ENCODE measurements at places on chromosomes 11 and 22.

GRCh38 chr22:37509059-37509860 lies 10.0 kb downstream of the CARD10 start:
- no peak for DNase-seq

GRCh38 chr11:4862447-4863236 lies 13.6 kb upstream of the OR51S1 start:
- no peak for DNase-seq

GRCh38 chr11:104422324-104422944 lies 258.5 kb upstream of the PDGFD start:
- DNase-seq = no peak

GRCh38 chr11:48109046-48109666 lies 107.5 kb upstream of the OR4B1 start:
- no peak for DNase-seq

DNA sequence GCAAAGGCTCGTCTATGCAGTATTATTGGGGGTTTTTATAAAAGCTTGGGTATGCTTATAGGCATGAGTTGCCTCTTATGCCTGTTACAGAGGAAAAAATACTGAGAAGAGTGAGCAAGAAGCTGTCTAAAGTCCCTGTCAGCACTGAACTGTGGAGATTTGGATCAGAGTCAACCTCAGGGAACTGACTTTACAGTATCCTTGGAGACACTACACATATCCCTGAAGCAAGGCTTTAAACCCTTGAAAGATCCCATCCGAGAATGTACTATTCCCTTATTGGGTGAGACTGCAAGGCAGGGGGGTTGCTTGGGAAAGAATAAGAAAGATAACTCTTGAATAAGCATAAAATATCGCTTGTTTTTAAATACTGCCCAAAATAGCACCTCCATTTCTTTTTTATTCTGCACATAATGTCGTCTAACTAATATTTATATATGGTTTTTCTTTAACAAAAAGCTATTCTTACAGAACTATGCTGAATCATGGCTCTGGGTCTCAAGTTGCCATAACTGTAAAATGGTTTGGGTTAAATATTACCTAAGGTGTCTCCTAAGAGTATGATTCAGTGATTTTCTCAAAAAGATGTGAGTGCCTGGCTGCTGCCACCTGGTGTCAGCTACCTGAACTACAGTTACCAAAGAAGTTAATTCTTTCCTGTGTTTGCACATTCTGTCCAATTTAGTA lies 1062.8 kb downstream of the DLG2 start:
- peak; percentile 25 for DNase-seq

DNA sequence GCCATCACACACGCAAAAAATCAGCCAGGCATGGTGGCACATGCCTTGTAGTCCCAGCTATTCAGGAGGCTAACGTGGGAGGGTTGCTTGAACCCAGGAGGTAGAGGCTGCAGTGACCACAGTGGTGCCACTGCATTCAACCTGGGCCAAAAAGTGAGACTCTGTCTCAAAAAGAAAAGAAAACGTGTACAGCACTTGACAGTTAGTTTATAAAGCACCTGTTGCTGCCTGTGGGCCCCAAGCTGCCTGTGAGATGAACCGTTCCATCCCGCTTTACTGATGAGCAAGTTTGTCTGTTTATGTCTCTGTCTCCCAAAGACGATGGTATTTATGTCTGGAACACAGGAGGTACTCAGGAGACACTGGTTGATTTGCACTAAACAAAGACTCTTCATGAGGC lies 1.5 kb upstream of the PRR5 start:
- no peak for DNase-seq

DNA sequence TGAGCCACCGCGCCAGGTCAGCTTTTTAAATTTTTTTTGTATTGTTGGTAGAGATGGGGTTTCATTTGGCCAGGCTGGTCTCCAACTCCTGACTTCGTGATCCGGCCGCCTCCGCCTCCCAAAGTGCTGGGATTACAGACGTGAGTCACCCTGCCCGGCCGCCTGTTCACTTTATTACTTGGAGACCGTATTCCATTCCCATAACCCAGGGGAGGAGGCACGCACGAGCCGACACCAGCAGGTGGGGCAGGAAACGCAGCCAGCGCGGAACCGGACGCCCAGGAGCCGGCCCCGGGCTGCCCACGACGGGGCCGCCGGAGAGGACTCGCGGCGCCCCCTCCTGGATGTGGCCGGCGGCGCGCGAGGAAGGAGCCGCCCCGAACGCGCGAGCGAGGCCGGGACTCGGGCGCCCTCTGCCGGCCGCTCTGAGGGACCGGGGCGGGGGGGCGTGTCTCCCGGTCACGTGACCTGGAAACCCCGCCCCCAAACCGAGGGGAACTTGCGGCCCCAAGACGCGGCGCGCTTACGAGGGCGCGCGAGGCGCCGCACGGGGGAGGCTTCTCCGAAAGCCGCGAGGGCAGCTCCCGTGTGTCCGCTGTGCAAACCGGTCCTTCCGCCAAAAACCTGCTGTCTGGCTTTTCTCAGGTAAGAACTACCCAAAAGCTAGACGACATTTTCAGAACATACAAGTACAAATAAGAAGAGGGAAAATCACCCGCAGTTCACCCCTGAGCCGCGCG lies 11.6 kb upstream of the RNH1 start:
- DNase-seq = peak; percentile 81

DNA sequence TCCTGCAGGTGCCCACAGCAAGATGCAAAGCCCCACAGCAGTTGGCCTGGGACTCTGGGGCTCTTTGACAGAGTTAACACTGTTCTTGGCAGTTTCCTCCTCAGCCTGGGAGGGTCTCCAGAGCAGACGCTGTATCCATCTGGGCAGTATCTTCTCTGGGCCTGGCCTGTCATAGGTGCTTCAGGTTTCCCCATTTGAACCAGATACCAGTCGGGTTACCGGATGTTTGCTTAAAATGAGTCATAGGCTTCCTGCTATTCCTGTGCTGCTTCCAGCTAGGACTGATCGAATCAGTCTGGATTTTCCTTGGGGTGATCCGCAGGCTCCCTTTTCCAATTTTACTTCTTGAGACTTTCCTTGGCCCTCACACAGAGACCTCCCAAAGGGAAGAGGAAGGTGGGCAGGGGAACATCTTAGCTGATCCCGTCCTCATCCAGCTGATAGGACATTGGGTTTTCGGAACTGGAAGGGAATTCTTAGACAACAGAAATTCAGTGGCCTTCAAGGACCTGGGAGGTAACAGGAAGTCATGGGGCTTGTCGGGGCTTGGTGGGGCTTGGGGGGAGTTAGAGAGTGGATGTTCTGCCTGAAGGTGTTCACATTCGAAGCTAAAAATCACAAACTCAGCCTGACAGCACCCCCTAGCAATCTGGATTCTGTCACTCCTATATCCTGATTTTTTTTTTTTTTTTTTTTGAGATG lies 2.4 kb upstream of the RANGAP1 start:
- DNase-seq = no peak

GRCh38 chr11:17967661-17968060 lies 45.2 kb downstream of the SERGEF start:
- no peak for DNase-seq

DNA sequence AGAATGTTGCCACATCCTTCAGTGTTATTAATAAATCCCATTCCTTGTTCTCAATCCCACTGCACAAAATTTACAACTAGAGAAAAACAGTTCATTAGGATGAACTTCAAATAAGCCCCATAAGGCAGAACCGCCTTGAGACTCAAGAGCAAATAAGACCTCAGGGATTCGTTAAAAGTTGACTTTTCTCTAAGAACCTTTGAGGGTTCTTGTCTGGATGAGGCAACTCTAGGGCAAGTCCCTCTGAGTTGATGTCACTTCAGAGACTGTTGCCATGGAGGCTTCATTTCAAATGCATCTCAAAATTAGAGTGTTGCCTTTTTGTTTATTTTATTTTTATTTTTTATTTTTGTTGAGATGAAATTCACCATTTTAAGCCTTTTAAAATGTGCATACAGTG lies 19.8 kb upstream of the PANX3 start:
- no peak for DNase-seq

DNA sequence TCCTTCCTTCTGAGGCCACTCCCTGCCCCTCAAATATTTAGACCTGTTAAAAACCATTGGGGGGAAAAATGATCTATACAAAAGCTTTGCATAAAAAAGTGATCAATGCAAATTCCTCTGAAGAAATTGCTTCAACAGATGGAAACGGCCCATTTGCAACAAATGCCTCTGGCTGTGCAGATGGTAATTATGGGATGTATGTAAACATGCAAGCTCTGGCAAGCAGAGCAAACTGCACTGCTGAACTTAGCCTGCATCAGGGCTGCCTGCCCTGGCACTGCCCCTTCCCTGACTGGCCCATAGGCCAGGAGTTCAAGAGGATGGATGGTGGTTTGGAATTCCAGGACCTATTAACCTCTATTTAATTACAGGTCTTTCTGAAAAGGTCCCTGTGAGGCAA lies 388.7 kb downstream of the MIAT start:
- DNase-seq = no peak

DNA sequence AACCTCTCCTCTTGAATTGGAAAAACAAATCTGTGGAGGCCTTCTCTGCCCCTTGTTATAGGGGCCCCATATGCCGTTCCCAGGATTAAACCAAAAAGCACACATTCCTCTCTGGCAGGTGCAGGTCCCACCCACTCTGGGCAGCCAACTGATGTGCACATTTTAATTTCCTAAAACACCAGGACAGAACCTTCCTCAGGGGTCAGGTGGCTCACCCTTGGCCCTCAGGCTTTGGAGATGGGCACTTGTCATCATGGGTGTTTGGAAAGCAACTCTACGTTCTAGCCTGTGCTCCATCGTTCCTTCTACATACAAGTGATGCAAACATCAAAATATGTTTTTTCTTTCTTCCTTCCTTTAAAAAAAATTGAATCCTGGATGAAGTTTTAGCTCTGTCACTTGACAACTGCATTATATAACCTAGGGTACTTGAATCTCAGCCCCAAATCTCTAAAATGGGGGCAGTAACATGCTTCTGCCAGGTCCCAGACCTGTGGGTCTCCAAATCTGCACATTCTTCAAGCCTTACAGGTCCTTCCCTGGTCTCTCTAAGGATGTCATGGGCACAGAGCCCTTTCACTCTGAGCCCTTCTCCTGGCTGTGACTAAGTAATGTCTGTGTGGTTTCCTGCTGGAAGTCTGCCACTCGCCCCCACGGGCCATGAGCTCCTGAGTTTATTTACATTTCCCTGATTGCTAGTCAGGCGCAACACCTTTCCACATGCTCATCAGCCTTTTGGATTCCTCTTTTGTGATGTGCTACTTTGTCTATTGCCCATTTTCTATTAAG lies 43.8 kb downstream of the KCNQ1OT1 start:
- no peak for DNase-seq

DNA sequence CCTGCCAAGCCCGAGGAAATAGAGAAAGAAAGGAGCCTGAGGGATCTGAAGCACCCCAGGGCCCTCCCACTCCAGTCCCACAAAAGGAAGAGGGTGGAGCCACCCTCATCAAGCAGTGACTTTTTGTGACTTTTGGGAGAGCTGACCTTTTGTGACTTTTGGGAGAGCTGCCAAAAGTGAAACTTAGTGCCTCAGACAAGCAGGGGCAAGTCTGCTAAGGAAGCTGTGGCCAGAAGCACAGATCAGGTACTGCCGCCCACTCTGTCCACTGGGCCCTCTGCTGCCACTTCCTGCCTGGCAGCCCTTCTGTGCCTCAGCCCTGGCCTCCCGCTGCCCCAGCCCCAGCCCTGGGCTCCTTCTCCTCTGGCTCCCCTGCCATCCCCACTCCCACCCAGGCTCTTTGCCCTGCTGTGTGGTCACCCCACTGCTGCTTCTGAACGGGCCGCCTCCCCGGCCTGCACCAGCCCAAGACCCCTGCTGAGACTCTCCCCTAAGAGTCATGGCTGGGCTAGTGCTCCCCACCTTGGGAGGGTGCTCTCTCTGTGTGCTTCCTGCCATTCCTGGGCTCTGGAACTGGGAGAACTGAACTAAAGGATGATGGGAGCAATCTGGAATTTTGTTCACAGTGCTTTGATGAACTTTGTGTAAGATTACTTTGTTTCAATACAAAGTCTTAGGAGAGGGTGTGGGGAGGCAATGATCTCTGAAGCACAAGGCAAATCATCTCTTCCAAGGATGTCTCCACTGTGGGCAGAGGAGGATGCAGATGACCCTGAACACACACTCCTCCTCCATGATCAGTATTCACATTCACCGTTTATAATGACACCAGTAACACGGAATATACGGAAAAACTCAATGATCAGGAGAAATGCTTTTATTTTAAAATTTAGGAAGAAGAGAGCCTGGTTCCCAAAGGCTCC lies at the start of gene APOBEC3H:
Gene APOBEC3H (plus strand): TSS at position 147 of the 923 bp plus-strand sequence. CDS start 3,035 bp downstream, outside the sequence.
- no peak for DNase-seq

- DNase-seq = no peak
Measured at GRCh38 chr11:122220321-122220720, 104.3 kb upstream of the BLID start.

DNA sequence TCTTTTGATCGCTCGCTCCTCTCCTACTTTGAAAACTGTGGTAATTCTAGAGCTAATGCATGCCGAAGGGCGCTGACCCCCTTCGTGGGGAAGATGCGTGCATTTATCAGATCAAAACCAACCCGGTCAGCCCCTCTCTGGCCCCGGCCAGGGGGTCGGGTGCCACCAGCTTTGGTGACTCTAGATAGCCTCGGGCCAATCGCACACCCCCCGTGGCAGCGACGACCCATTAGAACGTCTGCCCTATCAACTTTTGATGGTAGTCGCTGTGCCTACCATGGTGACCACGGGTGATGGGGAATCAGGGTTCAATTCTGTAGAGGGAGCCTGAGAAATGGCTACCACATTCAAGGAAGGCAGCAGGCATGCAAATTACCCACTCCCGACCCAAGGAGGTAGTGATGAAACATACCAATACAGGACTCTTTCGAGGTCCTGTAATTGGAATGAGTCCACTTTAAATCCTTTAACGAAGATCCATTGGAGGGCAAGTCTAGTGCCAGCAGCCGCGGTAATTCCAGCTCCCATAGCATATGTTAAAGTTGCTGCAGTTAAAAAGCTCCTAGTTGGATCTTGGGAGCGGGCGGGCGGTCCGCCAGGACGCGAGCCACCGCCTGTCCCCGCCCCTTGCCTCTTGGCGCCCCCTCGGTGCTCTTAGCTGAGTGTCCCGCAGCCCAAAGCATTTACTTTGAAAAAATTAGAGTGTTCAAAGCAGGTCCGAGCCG lies 3898.2 kb upstream of the OR11H1 start:
- DNase-seq = no peak

DNA sequence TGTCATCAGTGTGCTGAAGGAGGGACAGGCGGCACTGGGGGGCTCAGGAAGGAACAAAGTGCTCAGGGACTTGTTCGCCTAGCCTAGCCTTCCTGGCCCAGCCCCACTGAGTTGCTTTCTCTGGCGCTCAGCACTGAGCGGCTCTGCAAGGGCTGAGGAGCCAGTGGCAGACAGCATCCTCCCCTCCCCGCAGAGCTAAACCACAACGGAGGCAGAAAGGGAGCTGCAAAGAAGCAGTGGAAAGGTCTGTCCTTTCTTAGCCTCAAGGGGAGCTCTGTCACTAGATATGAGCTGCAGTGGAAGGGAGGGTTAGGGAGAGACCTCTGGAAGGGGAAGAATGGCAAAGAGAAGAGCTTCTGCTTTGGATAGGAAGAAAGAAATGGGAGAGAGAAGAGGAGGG lies 89.7 kb upstream of the PHOX2A start:
- no peak for DNase-seq

DNA sequence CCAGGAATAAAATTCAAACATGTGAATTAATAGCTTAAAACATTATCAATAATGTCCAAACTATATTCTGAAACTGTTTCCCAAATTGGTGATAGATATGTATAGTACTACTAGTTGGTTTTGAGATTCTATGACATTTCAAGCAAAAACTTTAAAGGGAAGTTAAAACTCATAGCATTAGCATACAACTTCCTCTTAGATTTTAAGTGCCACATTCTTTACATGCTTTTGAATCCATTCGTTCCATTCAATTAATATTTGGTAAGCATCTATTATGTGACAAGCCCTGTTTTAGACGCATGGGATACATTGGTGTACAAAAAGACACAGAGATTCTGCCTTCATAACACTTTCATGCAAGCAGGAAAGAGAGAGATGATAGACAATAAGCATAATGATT lies 8.9 kb downstream of the PATL1 start:
- no peak for DNase-seq

Data from GM18507 (cell line).